HepG2 (cell line): ENCODE measurements at places on chromosomes 13 and 19. TPM values are rescaled to one million over a fixed set of nuclear protein-coding genes. Genes with fewer than 3 reads are reported as not detected.

- no peak for DNase-seq
Observed at GRCh38 chr19:5893907-5894703, 9.5 kb downstream of the NDUFA11 start.

DNA sequence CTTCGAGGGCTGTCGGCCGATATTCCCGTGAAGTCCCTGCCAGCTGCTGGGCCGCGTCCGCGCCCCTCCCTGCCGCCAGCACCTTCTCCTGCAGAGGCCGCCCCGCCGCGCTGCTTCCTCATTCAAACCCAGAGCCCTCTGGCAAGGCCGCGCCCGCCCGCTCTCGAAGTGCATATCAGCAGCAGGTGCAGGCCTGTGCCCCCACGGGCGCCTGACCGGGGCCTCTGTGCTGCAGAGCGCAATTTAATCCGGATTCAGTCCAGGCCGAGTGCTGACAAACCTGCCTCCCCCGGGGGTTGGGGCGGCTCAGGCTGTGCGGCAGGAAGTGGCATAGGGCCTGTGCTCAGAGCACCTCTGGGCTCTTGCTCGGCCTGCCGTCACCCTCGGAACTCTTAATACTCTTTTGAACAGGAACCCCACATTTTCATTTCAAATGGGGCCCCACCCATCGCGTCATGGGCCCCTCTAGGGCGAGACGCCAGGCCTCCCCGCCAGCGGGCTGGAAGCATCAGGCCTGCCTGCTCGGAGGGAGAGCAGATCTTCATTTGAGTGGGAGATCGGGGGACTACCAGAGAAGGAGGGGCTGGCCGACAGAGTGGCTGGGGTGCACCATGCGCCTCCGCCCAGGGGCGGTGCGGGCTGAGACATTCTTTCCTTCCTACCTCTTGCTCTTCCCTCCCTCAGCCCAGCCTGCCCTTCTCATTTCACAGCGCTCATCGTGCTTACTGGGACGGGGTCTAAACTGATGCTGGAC is 125.7 kb downstream of the TNFRSF19 start:
- no peak for DNase-seq

DNA sequence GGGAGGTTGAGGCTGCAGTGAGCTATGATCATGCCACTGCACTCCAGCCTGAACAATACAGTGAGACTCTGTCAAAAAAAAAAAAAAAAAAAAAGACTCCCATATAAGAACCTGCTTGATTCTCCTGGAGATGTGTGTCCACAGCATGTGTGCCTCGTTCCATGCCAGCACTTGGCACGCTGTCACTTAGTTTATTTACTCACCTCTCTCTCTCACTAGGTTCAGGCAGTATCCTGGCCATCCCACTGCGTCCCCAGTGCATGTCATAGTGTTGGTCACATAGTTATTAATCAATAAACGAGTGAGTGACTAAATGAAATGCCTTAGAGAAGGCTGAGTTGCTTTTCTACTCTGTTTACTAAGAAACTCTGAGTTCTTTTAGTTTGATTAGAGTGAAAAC is 79.1 kb upstream of the GPR12 start:
- no peak for DNase-seq

DNA sequence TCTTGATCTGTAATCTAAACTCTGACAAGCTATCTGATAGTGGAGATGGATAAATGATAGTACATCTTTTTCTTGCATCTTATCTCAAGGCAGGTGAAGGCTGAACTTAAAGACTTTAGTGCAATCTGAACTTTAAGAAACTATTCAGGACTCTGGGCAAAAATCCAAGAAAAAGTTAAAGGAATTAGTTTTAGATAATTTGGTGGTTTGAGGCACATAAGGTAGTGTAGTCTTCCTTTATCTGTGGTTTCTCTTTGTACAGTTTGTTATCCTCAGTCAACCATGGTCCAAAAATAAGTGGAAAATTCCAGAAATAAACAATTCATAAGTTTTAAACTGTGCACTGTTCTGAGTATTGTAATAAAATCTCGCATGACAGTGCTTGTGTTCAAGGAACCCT is 172.9 kb downstream of the UGGT2 start:
- no peak for DNase-seq

- no peak for DNase-seq
Observed at GRCh38 chr13:47983070-47983469, 18.0 kb downstream of the SUCLA2 start.

- DNase-seq, result no peak
Observed at GRCh38 chr19:18660051-18660910, 23.2 kb upstream of the CRTC1 start.

GRCh38 chr13:31441800-31442510 is 242.2 kb downstream of the B3GLCT start:
- DNase-seq, result no peak

Gene LMTK3
- 0.22 and 0.29 TPM in 2 replicates for total RNA-seq

Gene SLC8A2
- 0.02 TPM in 1 of 2 replicates, not detected in the other for total RNA-seq

Gene ZFP14
- total RNA-seq, result 5.0 and 5.7 TPM in 2 replicates

Gene FUT1
- 0.07 TPM in 2 replicates for total RNA-seq
